ENCODE measurements at places on chromosomes 16 and 17. TPM values are rescaled to one million over a fixed set of nuclear protein-coding genes. Genes with fewer than 3 reads are reported as not detected.

DNA sequence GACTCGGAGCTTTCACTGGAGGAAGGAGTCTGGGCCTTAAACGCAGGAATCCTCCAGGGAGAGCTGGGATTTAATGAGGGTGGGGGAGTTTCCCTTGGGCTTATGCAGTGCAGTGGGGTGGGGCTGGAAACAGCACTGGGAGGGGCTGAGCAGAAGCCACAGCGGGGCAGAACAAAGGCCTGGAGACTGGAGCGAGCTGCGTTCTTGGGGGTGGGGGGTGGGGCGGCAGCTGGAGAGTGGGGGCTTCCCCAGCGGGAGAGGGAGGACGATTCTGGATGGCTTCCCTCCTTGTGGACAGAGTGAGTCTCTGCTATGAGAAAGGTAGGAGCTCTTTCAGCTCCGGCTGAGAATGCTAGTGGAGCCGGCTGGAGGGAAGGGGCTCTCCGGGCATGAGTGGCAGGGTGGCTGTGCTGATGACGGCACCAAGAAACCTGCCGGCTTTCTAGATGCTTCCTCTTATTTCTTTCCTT is 406.0 kb downstream of the SEC14L1 start:
- no peaks in the 10 kb centered on the region for H3K36me3 ChIP-seq
- peak overlapping the region; percentile 6 for H3K27ac ChIP-seq
- DNase-seq, result peak; percentile 70
- no peaks in the 10 kb centered on the region for H3K27me3 ChIP-seq
- peaks cover 13% of the 10 kb centered on the region for H3K4me1 ChIP-seq
- no peak overlapping the region for H3K4me3 ChIP-seq

The PSMC5 gene
- total RNA-seq, result 37.3 TPM

GRCh38 chr17:20938988-20939615 is 103.7 kb downstream of the USP22 start:
- peaks cover 23% of the 10 kb centered on the region for H3K4me1 ChIP-seq
- no peaks in the 10 kb centered on the region for H3K36me3 ChIP-seq
- H3K4me3 ChIP-seq, result no peak overlapping the region

The KRT12 gene
- not detected for total RNA-seq

The ABCA9 gene
- 6.6 TPM for total RNA-seq

The NOL3 gene
- 9.3 TPM for total RNA-seq

The IL21R gene
- total RNA-seq, result 0.10 TPM

DNA sequence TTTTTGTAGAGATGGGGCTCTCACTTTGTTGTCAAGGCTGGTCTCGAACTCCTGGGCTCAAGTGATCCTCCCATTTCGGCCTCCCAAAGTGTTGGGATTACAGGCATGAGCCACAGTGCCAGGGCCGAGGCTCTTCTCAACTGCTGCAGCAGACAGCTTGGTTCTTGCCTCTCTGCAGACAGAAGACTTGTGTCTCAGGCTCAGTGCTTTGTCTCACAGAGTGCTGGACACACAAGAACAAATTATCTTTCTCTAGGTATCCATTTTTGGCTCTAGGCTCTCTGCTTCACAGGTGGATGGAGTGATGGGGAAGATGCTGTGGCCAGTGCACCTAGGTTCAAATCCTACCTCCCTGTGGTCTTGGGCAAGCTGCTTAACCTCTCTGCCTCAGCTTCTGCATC is 80.8 kb upstream of the RNU2-1 start:
- no peaks in the 10 kb centered on the region for H3K4me1 ChIP-seq
- no peaks in the 10 kb centered on the region for H3K36me3 ChIP-seq

DNA sequence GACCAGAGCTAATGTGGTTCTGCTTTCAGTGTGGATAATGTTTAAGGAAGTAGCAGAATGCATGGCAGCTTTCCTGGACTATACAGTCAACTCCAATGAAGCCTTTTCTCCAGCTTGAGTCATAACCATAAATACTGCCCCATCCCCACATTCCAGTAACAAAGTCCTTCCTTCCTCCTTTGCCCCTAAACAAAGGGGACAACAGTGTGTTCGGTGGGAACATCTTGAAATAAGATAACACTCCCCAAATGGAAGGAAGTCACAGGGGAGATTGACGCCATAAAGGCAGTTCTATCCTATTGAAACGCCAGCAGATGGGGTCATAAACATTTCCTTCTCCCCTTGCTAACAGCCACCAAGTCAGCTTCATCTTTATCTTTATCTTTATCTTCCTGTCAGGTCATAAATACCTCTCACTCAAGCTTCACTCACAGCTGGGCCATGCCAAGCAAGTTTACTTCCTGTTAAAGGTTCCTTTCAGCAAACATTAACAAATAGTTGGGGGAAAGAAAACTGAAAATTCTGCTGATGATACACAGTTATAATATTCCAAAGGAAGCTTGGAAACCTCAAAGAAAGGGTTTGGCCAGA is 136.7 kb downstream of the SNX11 start:
- H3K4me1 ChIP-seq, result peaks cover 49% of the 10 kb centered on the region
- no peaks in the 10 kb centered on the region for H3K36me3 ChIP-seq
- peak; percentile 65 for DNase-seq

All from hepatocyte (in vitro differentiated cells).